ENCODE measurements at places on chromosomes 16 and 17.
A peak's percentile ranks its signal among the peaks of the same experiment; 100 is the strongest.

DNA sequence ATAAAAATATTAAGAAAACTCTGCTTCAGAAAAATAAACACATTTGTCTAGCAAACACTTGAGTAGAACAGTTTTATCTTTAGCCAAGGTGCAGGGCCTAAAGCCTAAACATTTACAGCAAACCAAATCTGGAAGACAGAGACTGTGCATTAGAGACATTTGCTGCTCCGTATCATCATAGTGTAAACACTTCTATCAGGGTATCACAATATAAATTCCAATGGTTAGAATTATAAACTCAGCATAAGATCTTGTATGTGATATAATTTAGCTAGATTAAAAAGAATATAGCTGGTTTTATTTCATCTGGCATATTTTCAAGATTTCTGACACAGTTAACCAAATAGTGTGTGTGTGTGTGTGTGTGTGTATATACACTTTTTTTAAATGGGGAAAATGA lies 133.8 kb upstream of the NACA2 start:
- DNase-seq, result no peak

DNA sequence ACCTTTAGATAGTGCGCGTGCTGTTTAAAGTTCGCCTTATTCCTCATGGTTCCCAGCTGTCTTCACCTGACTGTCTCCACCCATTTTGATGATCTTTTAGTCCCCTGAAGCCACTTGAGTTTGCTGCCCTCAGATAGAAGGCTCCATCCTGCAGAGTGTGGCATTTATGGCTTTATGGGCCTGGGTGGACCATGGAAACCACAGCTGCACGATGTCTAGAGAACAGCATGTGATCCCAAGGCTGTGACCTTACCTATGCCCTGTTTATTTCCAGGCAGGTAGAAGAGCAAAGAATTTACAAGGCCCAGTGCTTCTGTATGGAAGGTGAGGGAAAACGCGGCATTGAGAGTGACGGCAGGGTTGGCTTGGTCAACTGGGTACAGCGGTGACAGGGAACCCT lies 356.9 kb downstream of the SLC39A11 start:
- no peak for DNase-seq

DNA sequence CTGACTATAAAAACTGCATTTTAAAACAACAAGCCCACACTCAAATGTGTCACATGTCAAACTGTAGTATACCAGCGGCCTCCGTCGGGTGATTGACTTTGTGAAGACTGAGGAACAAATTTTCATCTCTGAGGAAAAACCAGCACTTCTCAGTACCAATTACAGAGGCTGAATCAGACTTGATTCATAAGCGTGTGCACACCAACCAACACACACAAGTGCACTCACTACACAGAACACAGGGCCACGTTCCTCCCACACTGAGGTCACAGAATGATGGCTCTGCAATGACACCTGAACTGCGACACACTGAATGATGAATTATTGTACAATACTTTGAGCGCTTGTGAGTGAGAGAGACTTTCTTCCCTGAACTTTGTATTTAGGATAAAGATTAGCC lies 29.6 kb downstream of the XPO6 start:
- peak; percentile 25 for DNase-seq

DNA sequence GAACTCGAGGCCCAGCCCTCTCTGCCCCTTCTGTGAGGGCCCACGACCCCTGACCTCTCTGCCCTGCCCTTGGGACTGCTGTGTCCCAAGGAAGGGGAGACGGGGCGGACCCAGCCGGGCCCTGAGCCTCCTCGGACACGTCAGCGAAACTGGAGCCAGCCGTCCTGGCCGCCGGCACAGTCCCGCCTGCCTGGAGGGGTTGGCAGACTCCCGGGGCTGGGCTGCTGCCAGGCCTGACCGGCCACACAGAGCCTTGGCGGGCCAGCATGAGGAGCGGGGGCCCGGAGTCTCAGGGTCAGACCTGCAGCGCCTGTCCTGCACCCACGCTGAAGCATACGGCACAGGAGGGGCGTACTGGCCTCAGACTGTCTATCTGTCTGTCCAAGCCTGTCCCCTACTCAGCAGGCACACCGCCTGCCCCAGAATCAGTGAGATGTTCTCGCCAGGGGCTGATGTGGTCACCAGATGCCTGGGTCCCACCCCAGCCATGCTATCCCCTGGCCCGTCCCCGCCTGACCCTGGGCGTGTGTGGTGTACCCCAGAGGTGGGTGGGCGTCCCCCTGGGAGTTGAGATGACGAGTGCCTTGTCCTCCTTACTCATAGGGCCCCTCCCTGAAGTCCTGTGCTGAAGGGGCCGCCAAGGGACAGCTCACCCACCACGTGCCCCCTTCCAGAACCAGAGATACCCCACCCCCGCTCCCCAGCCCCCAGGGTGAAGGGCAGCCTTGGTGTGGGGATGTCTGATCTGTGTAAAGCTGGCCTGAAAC lies 4.7 kb downstream of the VASN start:
- no peak for DNase-seq

- no peak for DNase-seq
Measured at GRCh38 chr16:28930203-28930602, 1.6 kb upstream of the CD19 start.

DNA sequence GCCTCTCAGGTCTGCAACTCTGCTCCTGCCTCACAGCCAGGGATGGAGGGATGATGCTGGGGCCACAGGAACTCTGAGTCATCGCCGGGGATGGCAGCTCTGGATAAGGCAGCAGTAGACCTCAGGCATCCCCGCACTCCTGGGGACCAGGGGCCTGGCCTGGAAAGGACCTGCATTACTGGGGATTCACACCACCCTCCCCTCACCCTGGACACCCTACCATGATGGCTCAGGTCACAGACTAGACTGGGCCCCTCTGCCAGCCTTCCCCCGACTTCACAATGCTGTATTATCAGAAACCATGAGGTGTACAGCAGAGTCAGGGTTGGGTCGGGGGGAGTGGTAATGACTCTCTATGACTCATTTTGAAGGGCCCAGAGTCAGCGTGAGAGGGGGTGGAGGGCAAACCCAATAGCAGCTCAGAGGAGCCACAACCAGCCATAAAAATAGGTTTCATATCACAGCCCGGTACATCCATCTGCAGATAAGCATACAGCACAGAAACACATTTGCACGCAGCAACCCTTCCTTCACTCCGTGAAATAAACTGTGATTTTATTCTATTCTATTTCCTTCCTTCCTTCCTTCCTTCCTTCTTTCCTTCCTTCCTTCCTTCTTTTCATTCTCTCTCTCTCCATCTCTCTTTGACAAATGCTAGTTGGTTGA lies 28.8 kb downstream of the DYNLRB2 start:
- DNase-seq, result peak; percentile 37

- no peak for DNase-seq
Measured at GRCh38 chr17:63477480-63478440, 899 bp downstream of the ACE start.

- no peak for DNase-seq
Measured at GRCh38 chr17:73281928-73282327, 20.2 kb upstream of the CPSF4L start.

GRCh38 chr16:84557504-84557903 lies 53.0 kb upstream of the MEAK7 start:
- DNase-seq, result no peak

GRCh38 chr16:15034266-15035162 lies 21.4 kb downstream of the NTAN1 start:
- DNase-seq, result no peak

- DNase-seq, result no peak
Measured at GRCh38 chr17:82117139-82118090, 19.4 kb upstream of the FASN start.

DNA sequence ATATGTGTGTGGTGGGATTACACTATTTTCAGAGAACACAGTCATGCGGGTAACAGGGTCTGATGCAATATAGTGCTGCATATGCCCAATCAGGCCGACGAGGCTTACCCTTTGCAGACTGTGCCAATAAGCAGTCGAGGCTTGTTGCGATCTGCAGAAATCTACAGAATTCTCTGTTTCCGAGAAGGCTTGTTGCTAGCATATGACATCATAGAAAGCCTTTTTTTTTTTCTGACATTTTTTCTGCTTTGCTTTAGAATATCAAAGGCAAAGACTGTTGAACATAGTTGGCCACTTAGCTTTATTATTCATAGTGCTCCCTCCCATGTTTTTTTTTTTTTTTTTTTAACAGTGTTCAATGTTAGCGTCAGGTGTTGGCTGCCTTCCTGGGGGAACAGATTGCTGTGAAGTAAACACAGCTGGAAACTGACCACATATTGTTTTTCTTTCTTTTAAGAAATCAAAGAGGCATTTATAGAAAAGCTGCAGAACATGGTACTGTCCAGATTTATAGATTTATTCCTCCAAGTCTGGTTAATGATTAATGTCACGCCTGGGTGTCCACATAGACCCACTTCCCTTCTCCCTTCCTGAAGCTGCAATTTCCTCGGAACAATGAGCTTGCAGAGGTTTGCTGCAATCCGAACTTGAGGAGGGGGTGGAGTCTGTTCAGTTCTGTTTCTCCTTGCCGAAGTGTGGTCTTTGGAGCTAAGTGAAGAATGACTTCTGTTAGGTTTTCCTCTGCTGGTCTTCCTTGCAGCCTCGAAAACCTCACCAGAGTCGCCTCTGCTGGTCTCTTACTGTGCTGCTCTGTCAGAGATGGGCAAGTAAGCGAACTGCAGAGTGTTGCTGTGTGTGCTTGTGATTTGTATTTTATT lies 87.3 kb downstream of the MAP2K6 start:
- no peak for DNase-seq

DNA sequence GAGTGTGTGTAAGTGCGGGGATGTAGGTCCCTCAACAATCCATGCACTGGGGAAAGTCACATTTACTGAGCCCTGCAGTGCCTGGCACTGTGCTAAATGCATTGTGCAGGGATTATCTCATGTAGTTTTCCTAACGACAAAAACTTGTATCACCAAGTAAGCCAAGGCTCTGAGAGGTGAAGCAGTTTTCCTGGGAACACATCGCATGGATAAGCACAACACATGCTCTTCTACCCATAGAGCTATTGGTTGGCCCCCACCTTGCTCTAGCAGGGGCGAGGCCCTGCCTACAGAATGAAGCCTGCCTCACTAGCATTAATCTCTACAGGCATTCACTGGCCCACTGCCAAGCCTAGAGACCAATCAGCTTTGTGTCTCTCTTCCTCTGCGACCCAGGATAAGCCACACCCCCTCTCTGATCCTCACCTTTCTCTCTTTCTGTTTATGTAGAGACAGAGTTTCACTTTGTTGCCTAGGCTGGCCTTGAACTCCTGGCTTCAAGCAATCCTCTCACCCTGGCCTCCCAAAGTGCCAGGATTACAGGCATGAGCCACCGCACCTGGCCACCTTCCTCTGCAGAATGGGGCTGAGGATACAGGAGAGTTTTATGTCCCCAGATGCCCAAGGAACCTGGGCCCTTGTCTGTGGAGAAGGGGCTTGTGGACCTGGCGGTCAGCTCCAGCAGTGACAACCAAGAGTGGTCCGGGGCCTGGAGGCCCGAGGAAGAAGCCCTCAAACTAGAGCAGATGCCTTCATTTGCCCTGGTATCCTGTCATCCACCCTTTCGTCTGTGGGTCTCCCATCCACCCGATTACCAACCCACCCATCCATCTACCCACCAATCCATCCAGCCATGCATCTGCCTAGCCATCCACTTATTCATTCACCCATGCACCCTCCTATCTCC lies 12.8 kb downstream of the CDH16 start:
- DNase-seq, result peak; percentile 36

GRCh38 chr17:61362396-61362795 lies 37.2 kb upstream of the TBX2 start:
- DNase-seq, result no peak

GRCh38 chr16:82265809-82266208 lies 95.8 kb upstream of the MPHOSPH6 start:
- no peak for DNase-seq

DNA sequence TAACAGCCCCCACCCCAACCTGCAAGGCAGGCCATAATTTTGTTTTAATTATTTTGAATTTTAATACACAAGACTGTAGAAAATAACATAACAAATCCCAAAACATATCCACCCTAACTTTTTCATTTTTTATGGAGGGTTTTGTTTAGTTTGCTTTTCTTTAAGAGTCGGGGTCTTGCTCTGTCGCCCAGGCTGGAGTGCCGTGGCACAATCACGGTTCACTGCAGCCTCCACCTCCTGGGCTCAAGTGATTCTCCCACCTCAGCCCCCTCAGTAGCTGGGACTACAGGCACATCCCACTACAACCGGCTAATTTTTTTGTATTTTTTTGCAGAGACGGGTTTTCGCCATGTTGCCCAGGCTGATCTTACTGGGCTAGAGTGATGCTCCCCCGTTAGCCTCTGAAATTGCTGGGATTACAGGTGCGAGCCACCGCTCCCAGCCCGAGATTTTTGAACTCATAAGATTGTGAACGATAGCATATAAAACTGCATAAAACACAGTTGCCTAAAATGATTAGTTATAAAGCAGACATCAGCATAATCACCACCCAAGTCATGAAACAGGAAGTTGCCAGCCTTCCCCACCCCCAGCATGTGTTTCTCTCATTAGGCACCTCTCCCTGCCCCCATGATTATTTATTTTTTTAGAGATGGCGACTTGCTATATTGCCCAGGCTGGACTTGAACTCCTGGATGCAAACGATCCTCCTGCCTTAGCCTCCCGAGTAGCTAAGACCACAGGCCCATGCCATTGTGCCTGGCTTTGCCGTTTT lies 13.6 kb upstream of the DOC2B start:
- DNase-seq, result no peak

- no peak for DNase-seq
Measured at GRCh38 chr17:57984261-57984890, 3.7 kb downstream of the VEZF1 start.

Data from CD4-positive, alpha-beta T cell treated with Interleukin-4 for 1 hour (primary cell).